Lower leg skin (tissue), 4 donors: ENCODE measurements at places on chromosomes 5 and 9. TPM values are rescaled to one million over a fixed set of nuclear protein-coding genes. Genes with fewer than 3 reads are reported as not detected.

DNA sequence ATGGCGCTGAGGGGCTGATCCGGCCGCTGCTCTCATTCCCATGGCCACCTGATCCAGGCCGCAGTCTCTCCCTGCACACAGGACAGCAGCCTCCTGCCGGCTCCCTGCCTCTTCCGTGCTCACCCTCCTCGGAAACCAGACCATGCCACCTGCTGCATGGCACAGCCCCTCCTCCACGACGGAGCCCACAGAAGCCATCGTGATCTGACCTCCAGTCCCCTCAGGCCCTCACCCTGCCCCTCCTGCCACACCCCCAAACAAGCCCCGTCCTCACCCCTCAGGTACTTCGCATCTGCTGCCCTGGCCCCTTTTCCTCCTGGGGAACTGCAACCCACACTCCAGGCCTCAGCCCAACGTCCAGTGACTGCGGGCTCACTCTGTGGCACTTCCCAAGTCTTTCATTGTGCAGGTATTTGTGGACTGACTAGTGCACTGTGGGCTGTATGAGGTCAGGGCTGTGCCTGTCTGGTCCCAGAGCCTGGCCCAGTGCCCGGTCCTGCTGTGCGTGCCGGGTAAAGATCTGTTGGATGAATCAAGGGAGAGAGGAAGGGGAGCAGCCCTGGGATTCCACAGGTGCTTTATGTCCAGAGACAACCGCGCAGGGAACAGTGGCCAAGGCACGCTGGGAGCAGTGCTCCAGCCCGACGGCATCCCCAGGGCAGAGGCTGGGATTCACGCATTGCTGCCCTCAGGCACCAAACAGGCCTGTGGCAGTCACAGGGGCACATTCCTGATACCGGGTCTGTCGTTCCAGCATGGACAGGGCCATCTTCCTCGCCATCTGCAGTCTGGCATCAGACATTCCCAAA, 86.1 kb downstream of the ADAMTS2 start:
- DNase-seq = no peak

DNA sequence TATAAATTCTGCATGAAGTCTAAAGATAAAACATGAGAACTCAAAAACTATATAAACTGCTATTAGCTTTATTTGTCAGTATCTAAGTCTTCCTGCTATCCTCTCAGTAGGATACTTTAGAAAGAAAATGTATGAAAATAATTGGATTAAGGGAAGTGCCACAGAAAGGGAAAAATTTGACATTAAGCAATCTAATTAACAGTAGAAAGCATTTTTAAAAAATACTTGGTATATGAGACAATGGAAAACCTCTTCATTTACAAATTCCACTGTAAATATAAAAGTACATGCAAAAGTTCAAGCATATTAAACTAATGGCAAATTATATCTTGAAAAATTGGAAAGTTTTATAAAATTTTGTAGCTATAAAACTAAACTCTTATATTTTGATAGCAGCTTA, 518.6 kb upstream of the NUDT12 start:
- DNase-seq = no peak

- no peak for DNase-seq
Measured at GRCh38 chr5:165836046-165836445, 2330.6 kb downstream of the MAT2B start.

GRCh38 chr9:127061411-127061810, 61.0 kb downstream of the ANGPTL2 start:
- DNase-seq = no peak

- DNase-seq = no peak
Measured at GRCh38 chr5:90347462-90347861, 62.1 kb downstream of the CETN3 start.

DNA sequence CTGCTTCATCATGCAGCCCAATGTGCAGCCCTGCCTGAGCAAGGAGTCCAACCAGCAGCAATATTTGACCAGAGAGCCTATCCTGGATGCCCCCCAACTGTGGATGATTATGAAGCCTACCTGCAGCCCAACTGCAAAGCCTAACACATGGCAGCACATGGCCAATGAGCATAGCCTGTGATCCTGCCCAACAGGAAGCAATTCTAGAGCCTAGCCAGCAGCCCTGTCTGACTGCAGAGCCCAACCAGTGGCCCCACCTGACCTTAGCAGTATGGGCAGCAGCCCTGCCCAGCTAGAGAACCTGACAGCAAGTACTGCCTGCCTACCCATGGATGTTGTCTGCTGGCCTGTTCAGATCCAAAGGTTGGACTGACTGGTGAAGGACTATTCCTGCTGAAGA, 97.3 kb upstream of the SH3GL2 start:
- DNase-seq = no peak

DNA sequence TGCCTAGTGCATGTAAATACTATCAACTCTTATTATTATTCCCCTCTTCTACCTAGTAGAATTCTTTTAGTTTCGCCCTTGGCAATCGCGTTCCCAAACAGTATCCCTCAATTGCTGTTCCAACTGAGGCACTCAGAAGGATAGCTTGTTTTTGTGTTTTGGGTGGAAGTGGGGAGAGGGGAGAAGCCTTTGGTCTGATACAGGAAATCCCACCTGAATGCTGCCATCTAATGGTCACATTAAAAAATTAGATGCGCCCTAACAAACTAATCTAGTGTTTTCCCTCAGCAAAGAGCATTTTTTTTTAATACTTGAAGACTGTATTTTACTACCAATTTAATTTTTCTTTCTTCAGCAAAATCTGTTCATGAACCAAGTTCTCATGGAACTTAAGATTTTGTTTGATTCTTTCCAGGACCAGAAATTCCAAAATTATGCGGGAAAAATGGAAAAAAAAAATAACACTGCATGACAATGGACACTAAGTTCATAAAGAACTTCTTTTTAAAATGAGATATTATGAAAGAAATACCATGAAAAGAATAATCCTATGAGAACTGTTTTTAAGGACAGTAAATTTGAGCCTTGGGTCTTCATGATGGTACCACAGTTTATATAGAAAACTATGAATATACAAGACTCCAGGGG, 22.2 kb upstream of the GLDC start:
- DNase-seq = no peak

DNA sequence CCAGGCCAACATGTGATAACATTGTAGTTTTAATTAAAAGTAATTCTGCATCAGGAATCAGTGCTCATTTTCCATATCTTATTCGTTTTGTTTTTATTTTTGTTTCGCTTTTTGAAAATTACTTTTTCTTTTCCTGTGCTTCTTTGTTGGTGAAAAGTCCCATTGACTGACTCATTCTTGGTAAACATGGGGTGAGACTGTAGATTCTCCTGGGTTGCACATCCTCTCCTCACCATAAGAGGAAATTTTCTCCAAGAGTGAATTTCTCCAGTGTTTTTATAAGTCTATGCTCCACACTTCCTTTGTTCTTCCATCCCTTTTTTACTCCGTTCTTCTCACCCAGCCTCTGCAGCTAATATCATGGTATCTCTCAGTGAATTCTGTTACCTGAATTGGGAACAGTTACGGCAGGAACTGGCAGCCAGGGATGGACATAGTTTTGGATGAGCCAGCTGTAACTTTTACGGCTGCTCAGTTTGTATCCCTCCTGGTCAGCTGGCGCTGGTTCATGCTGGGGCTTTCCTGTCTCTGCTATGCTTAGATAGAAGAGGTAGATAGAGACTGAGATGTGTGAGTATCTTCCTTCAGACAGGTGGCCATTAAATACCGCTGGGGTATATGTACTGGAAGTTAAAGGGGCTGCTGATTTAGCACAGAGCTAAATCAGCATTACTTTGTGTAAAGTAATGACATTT, 80.0 kb downstream of the MAN2A1 start:
- no peak for DNase-seq

DNA sequence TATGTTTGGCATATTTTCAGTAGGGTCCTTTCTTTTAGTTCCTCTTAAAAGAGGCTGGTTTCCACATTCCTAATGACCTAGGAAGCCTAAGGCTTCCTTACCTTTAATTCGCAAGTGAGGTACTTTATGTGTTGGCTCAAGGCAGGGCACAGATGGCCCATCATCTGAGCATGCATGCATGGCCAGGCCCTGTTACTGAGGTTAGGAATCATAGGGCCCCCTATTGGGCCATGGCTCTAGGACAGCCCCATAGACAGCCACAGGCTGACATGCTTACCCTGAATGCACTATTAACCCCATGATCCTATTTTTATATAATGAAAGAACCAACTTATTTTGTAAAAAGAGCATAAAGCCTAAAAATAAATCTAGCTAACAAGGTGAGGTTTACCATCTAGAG, 271.4 kb downstream of the ELAVL2 start:
- DNase-seq = no peak

DNA sequence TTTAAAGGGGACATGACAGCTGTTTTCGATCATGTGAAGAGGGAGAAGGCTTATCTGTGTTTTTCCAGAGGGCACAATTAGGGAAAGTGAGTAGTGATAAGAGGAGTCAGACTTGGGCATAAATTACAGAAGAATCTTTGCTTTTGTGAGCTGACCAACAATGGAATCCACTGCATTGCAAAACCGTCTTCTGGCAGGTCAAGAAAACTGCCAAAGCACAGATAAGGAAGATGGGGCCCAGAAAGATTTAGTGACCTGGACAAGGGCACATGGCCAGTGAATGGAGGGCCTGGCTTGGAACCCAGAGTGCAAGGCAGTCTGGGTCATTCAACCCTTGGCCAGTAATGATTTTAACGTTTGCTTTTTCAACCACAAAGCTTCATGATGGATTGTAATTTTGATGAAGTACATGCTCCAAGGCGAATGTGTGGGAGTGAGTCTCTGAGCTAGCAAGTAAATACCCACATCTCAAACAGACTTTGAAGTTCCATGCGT, 153.2 kb upstream of the MAST4 start:
- no peak for DNase-seq

- no peak for DNase-seq
Measured at GRCh38 chr9:77561331-77562018, 86.6 kb downstream of the GNA14 start.

- no peak for DNase-seq
Measured at GRCh38 chr5:115321309-115321708, 24.9 kb upstream of the CCDC112 start.

DNA sequence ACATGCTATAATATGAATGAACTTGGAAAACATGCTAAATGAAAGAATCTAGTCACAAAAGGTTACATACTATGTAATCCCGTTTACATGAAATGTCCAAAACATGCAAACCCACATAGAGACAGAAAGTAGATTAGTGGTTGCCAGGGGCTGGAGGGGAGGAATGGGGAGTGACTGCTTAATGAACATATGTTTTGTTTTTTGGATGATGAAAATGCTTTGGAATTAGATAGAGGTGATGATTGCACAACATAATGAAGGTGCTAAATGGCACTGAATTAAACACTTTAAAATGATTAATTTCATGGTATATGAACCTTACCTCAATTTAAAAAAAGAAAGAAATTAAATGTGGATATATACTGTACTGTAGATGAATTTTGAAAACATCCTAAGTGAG, 17.6 kb upstream of the NDFIP1 start:
- DNase-seq = no peak

GRCh38 chr5:133531178-133531577, 81.2 kb downstream of the FSTL4 start:
- no peak for DNase-seq

- DNase-seq = no peak
Measured at GRCh38 chr5:94433397-94434163, 184.8 kb downstream of the KIAA0825 start.

DNA sequence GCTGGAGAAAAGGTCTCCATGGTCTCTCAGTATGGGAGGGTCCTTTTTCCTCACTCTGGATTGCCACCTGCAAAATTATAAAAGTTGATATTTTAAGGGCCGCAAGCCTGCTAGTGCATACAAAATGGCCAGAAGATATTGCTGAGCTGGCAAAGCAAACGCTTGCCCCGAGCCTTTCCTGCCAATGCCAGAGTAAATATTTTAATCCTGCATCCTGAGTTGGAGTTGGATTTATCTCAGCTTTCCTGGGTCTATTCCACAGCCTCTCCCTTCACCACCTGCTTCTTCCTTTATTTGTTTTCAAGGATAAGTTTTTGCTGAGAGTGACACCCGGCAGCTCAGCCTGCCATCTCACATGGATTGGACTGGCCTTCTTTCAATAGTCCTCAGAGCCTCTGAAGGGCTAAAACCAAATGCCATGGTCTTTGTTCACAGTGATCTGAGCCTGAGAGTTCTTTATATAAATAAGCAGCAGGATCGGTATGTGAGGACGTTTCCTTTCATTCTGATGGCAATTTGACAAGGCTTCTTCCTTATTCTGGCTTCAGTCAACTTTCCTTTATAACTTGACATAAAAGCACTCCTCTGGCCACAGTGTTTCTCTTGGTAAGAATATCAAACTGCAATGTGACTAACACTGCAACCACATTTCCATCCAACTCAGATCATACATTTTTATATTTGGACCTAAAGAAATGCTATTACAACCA, 170.1 kb downstream of the ADAMTS12 start:
- DNase-seq = no peak

DNA sequence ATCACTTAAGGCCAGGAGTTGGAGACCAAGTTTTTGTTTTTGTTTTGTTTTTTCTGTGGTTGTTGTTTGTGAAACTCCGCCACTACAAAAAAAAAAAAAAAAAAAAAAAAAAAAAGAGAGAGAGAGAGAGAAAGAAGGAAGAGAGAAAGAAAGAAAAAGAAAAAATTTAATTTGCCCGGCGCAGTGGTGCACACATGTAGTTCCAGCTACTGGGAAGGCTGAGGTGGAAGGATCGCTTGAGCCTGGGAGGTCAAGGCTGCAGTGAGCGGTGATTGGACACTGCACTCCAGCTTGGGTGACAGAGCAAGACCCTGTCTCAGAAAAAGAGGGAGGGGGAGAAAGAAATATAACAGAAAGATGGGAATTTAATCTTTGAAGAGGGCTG, 902 bp downstream of the THG1L start:
- no peak for DNase-seq

DNA sequence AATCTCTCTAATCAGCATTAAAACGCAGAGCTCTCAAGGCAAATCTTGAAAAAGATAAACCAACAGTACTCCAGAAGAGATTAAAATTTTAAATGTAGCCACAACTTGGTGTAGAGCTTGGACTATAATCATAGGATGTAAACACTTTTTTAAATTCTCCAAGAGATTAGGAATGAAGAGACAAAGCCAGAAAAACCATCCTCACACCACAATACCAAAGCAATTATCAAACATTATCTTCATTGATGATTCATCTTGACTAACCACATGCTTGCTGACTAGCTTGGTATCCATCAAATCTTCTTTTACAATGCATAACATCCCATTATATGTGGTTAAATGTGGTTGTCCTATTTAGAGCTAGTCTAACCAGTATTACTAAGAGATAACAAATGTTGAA, 815.1 kb downstream of the TLE1 start:
- no peak for DNase-seq

The HMMR gene
- total RNA-seq = 2.8 TPM

The DPYSL3 gene
- 7.1 TPM for total RNA-seq

The DRD1 gene
- not detected for total RNA-seq

The ITK gene
- total RNA-seq = 0.78 TPM
